ENCODE measurements at places on chromosomes 7 and 10. TPM values are rescaled to one million over a fixed set of nuclear protein-coding genes. Genes with fewer than 3 reads are reported as not detected.

Gene FAM25A
- total RNA-seq, result not detected

Gene SLC26A3
- total RNA-seq, result not detected

Gene ANKRD2
- total RNA-seq, result not detected

Gene NUP42
- total RNA-seq, result 15.7 TPM

Gene SEC61G
- 398 TPM for total RNA-seq

Gene FAM25G
- not detected for total RNA-seq

Gene OR2A5
- not detected for total RNA-seq

Gene C10orf105
- not detected for total RNA-seq

Gene RAB19
- total RNA-seq, result not detected

Gene EPHA1
- total RNA-seq, result not detected

Gene TRIL
- total RNA-seq, result 11.6 TPM

Gene DRGX
- total RNA-seq, result not detected

Gene LBX1
- not detected for total RNA-seq

Gene GSDME
- total RNA-seq, result 12.0 TPM

Gene FZD1
- 21.9 TPM for total RNA-seq

Gene ERLIN1
- 38.4 TPM for total RNA-seq

Gene PFKFB3
- total RNA-seq, result 19.3 TPM

Gene ATP5F1C
- 176 TPM for total RNA-seq

Gene EBF3
- 22.8 TPM for total RNA-seq

Gene AZGP1
- total RNA-seq, result 2.1 TPM

Gene TMEM130
- total RNA-seq, result 8.4 TPM

Gene LIPF
- total RNA-seq, result not detected

Gene PCDH15
- not detected for total RNA-seq

Gene KCTD7
- total RNA-seq, result 14.0 TPM

Gene EIF3B
- total RNA-seq, result 133 TPM

Data from cardiac ventricle fibroblast (primary cell).